Left colon (tissue), 2 donors: ENCODE measurements at places on chromosomes 4 and X. TPM values are rescaled to one million over a fixed set of nuclear protein-coding genes. Genes with fewer than 3 reads are reported as not detected.

GRCh38 chr4:20086067-20086798 is 165.5 kb upstream of the SLIT2 start:
- DNase-seq, result no peak

DNA sequence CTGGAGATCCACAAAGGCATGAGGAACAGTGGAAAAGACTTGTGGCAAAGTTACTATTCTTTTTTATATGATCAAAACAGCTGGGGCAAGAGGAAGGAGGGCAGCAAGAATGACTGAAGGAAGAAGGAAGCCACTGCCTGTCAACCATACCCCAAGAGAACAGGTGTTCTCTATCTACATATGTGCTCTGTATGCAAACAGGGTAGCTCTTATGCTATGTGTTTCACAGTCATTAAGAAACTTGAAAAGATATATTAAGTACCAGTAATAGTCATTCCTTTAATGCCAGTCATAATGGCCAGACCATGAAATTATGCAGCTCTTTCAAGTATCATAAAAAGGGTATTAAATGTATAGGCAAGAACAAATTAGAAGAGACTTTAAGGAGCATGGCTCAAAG is 363.9 kb downstream of the KLHL13 start:
- no peak for DNase-seq

- DNase-seq, result no peak
These were observed 569 bp upstream of the FHL1 start for GRCh38 chrX:136146614-136147314.

- DNase-seq, result no peak
These were observed 115.7 kb upstream of the IL1RAPL2 start for GRCh38 chrX:104450316-104450715.

HHIP gene
- 6.1 TPM for total RNA-seq

CRMP1 gene
- total RNA-seq, result 1.2 TPM

DNA sequence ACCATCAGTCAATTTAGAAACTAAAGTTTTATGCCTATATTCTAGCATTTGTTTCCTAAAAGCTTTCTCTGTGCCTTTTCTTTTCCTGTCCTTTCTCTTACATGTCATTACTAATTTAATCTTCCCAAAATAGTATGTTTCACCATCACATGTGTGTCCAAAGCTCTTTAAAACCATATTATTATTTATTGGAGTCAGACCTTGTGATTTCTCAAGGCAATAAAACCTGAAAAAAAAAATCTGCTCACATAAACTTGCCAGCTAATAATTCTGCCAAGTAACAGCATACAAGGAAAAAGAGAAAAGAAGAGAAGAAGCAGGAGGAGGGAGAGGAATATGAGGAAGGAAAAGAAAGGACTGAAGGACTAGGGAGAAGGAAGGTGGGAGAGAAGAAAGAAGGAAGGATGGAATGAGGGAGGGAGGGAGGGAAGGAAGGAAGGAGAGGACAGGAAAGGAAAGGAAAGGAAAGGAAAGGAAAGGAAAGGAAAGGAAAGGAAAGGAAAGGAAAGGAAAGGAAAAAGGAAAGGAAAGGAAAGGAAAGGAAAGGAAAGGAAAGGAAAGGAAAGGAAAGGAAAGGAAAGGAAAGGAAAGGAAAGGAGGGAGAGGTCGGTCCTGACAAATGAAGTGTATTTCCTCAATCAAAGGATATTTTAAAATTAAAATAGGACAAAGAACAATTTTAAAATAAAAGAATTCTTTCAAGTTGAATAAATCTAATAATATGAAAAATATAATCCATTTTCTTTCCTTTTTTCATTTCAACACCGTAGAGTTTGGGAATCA is 57.4 kb downstream of the ANTXR2 start:
- DNase-seq, result no peak

CHM gene
- total RNA-seq, result 16.3 TPM

GRCh38 chr4:186643501-186644310 is 80.0 kb downstream of the FAT1 start:
- no peak for DNase-seq

REELD1 gene
- total RNA-seq, result not detected

GRCh38 chrX:2228536-2228935 is 272.2 kb downstream of the DHRSX start:
- no peak for DNase-seq

GRCh38 chrX:24547961-24548360 is 82.9 kb downstream of the PDK3 start:
- no peak for DNase-seq

DNA sequence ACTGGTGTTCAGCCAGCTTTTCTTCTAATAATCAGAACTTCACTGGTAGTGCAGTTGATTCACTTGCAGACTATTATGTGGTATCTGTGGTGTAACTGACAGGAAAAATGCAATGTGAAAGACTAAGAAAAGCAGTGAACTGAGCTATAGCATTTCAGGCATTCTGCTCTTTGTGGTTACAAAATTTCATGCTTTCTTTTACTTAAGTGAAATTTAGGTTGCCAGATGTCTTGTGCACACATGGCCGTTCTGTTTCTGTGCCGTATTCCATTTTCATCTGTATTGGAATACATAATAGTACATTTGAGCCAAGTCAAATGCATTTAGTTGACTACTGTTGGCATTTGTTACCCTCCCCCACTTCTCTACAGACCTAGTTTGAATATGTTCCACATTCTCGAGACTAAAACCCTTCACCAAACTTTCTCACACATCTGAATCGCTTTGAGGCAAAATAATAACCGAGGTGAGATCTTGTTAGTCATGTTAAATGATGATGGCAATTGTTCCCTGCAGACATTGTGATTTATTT is 8.2 kb downstream of the RTL3 start:
- no peak for DNase-seq

GRCh38 chr4:141375855-141376254 is 155.2 kb downstream of the ZNF330 start:
- no peak for DNase-seq

DNA sequence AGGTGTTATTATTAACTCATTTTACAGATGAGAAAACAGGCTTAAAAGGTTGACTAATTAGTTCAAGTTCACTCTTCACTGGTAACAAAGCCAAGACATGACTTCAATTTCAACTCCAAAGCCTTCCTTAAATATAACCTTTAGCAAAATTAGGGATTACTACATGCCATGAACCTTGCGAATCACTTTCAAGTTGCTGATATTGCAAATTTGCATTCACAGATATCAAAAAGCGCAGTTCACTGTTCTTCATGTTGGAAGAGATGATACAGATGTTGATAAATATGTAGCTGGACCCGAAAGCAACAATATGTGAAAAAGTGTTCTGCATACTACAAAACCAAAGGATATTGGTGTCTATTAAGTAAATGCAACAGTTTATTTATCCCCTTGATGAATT is 210.8 kb upstream of the GYPA start:
- no peak for DNase-seq

GRCh38 chrX:78931814-78932213 is 13.4 kb upstream of the P2RY10 start:
- DNase-seq, result no peak

DNA sequence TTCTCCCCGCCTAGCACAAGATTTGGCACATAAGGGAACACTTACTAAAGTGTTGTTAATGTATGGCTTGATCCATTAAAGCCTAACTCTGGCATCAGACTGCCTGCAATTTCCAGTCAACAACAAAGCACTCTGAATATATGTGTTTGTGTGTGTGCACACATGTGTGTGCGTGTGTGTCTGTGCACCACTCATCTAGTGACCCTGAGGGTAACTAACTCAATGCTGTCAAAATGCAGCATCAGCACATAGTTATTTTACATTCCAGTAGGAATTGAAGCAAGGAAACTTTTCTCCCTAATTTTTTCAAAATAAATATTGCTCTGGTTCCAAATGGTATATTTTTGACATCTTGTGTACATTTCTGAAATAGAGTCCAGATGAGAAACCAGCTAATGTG is 94.4 kb downstream of the SHROOM4 start:
- no peak for DNase-seq

GRCh38 chr4:185587030-185587426 is 51.7 kb upstream of the PDLIM3 start:
- DNase-seq, result no peak

RPS6KA6 gene
- 11.6 TPM for total RNA-seq

- DNase-seq, result no peak
These were observed at the start of gene RAI2 for GRCh38 chrX:17860811-17861488. Gene RAI2 (minus strand): TSS chrX:17861298. CDS start chrX:17802010, 59,288 bp downstream.

HSFX2 gene
- total RNA-seq, result not detected

- DNase-seq, result no peak
These were observed 26.5 kb downstream of the CD40LG start for GRCh38 chrX:136674270-136674985.

- no peak for DNase-seq
These were observed 57.4 kb downstream of the BCORL1 start for GRCh38 chrX:130039847-130040246.

HSFX3 gene
- total RNA-seq, result not detected

DNA sequence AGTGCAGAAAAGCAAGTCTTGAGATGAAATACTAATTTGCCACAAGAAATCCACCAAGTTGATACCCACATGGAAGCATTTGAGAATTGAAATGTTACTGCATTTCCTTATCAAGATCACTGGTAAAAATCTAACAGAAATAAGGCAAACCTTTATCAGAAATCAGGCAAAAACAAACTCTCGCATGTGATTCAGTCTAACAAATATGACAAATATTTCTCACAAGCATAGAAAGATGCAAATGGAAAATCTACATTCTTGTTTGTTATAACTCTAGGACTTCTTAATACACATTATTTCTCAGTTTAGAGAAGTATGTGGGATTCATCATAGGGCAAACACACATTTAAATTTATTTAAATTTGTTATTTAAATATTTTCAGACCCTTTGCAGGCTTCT is 52.9 kb downstream of the TXK start:
- DNase-seq, result no peak

DNA sequence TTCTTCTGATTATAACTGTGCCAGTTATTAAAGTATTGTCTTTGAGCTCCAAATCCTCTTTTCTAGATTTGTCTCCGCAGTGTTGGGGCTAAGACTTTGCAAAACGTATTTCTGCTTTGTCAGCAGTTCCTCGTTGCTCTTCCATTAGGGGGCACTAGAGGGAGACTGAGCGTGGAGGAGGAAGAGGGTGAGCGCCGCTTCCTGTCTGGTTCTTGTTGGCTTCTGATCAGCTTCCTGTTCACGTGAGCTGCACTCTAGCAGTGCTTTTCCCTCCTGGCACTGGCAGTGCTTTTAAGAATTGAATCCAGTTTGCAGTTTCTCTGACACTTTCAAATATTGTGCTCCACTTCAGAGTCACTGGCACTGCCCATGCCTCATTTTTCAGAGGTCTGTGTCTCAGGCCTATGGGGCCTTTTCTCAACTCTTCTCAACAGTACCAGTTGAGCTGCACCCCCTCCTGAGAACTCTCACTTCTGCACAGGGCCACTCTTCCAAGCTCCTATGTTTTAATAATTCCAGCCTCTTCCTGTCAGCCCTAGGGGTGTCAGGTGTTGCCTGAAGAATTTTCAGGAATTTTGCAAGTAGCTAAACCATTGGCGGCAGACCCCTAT is 54.4 kb upstream of the LCORL start:
- DNase-seq, result peak; percentile 31

DNA sequence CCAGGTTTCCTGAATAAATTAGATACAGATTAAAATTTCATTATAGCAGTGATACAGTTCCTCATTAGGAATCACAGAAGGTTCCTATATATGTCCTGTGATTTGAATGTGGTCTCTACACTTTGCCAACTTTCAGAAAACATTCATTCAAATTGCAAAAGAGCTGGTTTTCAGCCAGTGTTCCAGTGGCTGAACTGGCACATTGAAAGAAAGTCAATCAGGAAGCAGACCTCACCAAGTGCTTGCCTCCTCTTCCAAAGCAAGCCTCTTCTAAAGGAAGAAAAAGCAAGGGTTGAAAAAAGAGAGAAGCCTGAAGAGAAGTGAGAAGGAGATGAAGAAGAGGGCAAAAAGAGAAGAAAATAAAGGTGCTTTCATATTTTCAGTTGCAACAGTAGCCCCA is 12.7 kb downstream of the KLHL34 start:
- DNase-seq, result no peak

DNA sequence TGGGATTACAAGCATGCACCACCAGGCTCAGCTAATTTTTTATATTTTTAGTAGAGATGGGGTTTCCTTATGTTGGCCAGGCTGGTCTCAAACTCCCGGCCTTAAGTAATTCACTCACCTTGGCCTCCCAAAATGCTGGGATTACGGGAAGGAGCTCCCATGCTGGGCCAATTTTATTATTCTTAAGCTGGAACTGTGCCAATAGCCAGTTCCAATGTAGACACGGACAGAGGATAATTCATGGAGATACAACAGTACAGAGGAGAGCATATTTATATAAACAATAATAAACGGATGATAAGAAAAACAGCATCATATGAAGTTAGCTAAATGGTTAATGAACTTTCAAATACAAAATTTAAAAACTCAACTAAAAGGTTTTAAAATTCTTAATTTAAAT is 87.8 kb downstream of the PPA2 start:
- no peak for DNase-seq

ARFIP1 gene
- 55.6 TPM for total RNA-seq

DNA sequence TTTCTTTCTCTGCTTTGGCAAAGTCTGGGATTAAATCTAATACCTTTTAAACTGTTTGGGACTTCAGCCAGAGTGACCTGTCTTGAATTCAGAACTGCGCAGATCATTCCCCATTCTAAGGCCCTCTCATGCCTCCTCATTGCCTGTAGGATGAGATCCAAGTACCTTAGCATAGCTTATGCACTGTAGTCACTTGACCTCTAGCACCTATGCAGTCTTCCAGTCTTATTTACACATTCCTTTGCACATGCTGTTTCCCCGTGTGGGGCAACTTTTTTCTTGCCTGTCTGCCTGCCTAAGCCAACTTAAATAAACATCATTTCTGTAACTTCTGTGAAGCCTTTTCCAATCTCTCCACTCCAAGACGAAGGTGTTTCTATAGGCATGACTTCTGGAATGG is 68.4 kb downstream of the AR start:
- DNase-seq, result no peak

GRCh38 chr4:152875261-152875660 is 60.9 kb upstream of the FHDC1 start:
- DNase-seq, result no peak

DNA sequence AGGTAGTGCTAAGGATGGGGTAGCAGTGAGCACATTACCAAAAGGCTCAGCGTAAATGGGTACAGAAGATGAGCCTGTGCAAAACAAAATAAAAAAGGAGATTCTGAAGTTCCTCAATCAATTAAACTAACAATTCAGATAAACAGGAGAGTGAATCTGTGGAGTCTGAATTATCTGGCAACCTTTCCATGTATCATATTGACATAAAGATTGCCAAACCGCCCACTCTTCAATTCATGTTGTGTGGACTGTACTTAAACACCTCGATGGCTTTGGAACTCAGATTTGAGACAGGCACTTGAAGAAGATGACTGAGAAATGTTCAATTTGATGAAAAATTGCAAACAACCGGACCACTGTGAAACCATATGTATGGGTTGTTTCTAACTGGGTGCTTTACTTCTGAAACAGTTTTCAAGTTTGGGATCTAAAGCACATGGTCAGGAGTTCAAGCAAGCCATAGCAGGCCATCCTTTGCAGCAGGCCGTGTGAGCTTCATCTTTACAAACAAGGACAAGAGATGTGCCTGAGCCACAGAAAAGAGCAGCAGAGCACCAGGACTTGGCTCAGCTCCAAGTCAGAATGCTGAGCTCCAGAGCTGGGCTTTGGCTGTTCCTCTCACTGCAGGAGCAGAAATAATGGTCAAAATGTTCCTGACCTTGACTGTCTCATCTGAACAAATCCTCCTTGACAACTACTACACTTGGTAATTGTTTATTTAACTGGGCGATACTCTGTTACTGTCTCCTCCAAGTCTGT is 108.1 kb downstream of the MGST2 start:
- no peak for DNase-seq

GRCh38 chrX:9495496-9495895 is 30.6 kb downstream of the TBL1X start:
- no peak for DNase-seq

VSIG4 gene
- total RNA-seq, result 30.4 TPM
